NCI-H774 (cell line): ENCODE measurements at places on chromosomes 5 and 9.

GRCh38 chr9:110745676-110746075, 77.1 kb downstream of the MUSK start:
- no peak for DNase-seq

- no peak for DNase-seq
Measured at GRCh38 chr5:52690236-52690768, 97.4 kb upstream of the ITGA1 start.

- no peak for DNase-seq
Measured at GRCh38 chr5:174529925-174530681, 194.3 kb upstream of the MSX2 start.

- no peak for DNase-seq
Measured at GRCh38 chr5:111914966-111915636, 158.1 kb upstream of the NREP start.

- DNase-seq: no peak
Measured at GRCh38 chr5:67358186-67358585, 161.6 kb upstream of the CD180 start.

- no peak for DNase-seq
Measured at GRCh38 chr5:7868427-7868772, 431 bp downstream of the FASTKD3 start.

- DNase-seq: no peak
Measured at GRCh38 chr9:11742471-11742870, 950.7 kb upstream of the TYRP1 start.

GRCh38 chr9:98502976-98503325, 205.8 kb downstream of the GABBR2 start:
- no peak for DNase-seq

GRCh38 chr5:4017076-4017803, 421.6 kb downstream of the IRX1 start:
- DNase-seq: no peak
